ENCODE measurements at places on chromosomes 7 and 10.

DNA sequence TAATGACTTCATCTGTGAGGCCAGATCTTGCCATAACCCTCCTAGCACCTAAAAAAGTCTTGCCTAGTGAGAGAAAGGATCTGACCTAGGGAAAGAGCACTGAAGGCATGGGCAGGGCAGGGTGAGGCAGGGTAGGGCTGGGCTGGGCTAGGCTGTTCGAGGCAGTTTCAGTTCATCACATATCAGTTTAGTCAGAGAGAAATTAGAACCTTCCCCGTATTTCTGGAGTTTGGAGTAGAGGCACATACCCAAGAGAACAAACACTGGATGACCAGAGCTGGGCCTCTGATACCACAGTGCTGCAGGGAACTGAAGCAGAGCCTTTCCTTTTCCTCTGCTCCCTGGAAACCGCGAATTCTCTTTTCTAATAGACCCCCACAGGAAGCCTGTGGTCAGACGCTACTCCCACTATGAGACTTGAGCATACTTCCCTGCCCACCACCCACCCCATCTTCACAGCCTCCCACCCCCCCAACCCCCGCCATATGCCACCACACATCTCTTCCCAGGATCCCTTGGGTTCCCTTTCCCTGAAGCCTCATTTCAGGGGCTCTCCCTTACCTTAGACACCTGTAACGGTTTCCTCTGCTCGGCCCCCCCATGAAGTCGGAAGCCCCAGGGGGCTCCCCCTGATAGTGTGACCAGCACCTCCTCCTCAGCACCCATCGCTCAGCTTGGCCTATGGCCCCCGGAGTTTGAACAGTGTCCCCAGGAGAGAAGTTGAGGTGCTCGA lies 406 bp downstream of the SYNPO2L start:
- no peak for DNase-seq

DNA sequence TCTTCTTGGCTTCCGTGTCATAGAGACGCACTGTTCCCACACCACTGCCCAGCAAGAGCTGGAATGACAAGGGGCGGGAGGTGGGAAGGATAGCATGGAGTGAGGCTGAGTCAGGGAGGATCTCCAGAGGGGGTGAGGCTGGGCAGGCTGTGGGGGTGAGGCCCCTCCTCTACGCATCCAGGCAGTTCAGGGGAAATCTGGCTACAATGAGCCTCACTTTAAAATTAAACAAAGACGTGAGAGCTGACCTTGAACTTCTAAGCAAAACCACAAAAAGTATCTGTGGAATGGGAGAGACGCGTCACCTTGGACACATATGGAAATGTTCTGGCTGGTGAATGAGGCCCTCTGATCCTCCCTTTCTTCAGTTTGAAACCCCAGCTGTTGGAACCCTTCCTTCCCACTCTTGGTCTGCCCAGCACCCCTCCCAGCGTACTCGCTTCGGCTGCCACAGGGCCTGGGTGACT lies 17.7 kb downstream of the WDR91 start:
- DNase-seq, result no peak

DNA sequence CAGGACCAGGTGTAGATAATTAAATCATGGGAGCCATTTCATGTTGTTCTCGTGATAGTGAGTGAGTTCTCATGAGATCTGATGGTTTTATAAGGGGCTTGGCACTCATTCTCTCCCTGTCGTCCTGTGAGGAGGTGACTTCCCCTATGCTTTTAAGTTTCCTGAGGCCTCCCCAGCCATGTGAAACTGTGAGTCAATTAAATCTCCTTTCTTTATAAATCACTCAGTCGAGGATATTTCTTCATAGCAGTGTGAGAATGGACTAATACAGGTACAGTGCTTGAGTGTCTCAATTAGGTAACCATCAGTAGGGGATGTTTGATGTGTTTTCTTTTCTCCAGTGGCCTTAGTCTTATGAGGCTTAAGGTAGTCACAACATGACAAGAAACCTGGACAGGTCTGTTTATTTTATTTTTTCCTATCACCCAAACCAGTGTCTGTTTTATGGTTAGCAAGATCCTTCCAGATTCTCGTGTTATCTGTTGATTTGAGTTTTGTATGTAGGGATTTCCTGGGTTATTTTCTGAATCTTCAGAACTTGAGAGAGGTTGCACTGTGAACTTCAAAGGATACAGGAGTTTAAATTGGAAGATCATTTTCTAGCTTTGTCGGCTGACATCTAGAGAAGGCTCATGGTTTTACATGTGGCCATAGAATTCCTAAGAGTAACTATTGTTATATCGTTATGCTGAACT lies 32.1 kb downstream of the UMAD1 start:
- DNase-seq, result no peak

- no peak for DNase-seq
These were observed 99.9 kb upstream of the AKR1E2 start for GRCh38 chr10:4725917-4726606.

GRCh38 chr7:146661435-146661834 lies 544.8 kb downstream of the CNTNAP2 start:
- DNase-seq, result no peak

GRCh38 chr7:51139796-51140195 lies 176.8 kb downstream of the COBL start:
- no peak for DNase-seq

- peak; percentile 64 for DNase-seq
These were observed 159.7 kb downstream of the SGMS1 start for GRCh38 chr10:50464004-50464409.

DNA sequence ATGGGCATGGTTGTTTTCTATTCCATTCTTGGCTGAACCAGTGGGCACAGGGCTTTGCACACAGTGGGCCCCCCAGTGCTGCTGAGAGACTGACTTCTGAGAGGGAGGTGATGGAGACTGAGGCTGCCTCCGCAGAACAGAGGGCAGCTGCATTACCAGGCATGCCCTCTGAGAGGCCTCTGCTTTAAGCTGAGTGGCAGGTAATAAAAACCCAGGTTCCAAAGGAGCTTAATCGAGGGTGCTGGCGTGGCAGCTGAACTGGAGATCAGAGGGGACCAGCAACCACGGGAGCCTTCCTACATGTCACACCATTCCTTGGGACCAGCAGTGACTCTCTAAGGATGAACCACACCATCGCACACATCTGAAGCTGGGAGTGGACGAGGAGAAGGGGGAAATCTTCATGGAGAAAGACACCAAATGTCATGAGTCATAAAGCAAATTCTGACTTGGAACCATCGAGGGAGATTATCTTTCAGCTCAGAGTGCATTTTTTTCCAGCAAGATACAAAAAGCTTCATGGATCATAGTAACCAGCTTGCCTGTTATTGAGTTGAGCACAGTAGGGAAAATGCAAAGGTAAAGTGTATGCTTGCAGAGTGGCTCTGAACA lies 24.6 kb downstream of the HIPK2 start:
- DNase-seq, result no peak

- no peak for DNase-seq
These were observed 75.4 kb upstream of the SVIL start for GRCh38 chr10:29710128-29710527.

DNA sequence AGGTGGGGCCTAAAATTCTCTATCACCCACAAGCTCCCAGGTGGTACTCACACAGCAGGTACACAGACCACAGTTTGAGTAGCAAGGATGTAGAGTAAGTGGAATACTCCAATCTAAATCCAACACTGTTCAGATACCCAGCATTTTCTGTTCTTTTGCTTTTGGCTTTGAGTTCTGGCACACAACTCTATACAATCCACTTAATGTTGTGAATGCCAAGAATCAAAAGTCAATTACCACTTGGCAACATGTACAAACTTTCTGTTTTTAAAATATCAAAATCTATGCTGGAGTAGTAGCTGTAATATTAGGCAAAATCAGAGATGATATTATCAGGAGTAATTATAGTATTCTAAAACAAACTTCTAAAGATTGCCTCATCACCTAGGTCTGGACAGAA lies 133.4 kb upstream of the LRRTM3 start:
- DNase-seq, result no peak

- DNase-seq, result no peak
These were observed 85.6 kb upstream of the CAPZA2 start for GRCh38 chr7:116776610-116777289.

GRCh38 chr10:6928586-6928985 lies 348.5 kb upstream of the PRKCQ start:
- no peak for DNase-seq

GRCh38 chr10:49039409-49039808 lies 75.9 kb downstream of the VSTM4 start:
- no peak for DNase-seq

DNA sequence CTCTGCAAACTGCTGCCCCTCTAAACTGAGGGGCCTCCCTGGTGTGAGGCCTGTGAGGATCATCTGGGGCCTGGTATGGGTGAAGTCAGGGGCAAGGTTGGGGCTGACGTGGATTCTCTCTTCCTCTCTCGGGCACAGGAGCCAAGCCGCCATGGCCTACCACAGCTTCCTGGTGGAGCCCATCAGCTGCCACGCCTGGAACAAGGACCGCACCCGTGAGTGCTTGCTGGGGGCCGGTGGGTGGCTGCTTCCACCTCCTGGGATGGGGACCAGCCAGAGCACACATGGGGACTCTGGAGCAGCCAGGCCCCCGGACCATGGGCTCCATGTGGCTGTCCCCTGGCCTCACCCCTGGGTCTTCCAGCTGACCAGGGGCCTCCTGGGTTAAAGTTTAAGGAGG lies 11.0 kb downstream of the ARPC1B start:
- no peak for DNase-seq

DNA sequence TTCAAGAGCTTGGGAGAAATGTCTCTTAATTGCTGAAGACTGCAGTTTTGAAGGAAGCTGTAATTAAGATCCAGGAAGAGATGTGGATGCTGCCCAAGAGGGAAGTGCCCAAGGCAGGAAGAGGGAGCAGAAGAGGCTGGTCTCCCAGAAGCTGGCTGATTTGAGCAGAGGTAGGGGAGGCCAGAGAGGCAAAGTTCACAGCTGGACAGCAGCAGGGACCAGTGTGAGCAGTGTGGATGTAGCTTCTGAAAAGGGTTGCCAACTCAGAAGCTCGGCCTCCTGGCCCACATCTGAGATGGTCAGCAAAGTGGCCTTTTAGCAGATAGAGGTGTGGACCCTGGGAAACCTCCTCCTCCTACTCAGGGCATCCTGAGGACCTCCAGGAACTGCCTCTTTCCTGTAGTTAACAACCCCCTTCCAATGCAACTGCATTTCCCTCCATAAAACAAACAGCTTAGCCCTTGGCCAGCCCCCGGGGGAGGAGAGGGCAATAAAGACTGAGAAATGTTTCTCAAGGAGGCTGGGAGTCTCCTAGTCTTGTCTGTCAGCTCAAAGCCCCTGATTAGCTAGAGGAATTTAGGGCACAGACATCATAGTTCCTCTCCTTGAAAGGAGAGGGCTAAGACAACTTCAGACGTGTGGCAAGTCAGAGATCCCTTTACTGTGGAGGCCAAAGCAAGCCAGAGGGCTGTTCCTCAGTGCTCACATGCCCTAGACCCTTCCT lies 69.5 kb downstream of the PAX2 start:
- DNase-seq, result no peak

DNA sequence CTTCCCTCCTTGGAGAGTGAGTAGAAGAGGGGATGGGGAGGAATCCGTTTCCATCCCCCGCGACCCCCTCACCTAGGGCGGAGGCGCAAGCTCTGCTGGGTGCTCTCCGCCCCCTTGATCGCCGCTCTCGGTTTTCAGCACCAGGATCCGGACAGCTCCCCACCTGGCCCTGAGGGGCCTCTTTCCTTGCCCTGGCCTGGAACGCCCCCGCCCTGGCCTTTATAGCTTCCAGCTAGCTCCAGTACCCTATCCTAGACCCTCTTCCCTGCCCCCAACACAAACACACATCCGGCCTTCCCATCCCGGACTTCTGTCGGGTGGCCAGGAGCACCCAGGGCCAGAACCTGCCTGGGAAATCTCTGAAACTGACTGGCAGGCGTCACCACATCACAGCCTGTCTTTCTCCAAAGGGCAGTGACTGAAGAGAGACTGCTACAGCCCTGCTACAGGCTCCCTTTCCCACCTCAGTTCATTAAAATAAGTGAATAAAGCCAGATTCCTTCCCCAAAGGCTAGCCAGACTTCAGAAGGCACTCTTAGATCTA lies 72.3 kb upstream of the LEP start:
- no peak for DNase-seq

DNA sequence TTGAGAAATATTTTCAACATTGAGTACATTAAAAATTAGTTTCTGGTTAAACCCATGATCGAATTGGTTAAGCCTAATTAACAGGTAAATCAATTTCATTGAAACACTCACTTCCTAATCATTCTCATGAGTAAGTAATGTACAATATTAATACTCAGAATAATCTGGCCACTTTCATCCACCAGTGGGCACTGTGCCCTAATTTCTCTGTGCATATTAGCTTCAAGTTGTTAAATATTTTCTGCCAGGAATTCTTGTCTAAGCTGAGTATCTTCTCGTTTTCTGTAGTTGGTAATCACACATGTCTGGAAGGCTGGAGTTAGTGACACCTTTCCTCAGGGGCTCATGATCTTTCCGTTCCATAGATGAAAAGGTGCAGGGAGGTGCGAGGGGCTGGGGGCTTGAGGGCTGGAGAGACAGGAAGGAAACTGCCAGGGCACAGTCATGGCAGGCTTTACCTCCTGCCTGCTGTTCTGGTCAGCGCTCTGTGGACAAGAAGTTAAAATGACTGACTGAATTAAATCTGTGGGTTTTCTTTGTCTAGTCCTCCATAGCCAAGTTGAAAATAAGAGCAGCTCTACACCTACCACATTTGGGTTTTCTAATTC lies 71.9 kb downstream of the WIPF3 start:
- no peak for DNase-seq

DNA sequence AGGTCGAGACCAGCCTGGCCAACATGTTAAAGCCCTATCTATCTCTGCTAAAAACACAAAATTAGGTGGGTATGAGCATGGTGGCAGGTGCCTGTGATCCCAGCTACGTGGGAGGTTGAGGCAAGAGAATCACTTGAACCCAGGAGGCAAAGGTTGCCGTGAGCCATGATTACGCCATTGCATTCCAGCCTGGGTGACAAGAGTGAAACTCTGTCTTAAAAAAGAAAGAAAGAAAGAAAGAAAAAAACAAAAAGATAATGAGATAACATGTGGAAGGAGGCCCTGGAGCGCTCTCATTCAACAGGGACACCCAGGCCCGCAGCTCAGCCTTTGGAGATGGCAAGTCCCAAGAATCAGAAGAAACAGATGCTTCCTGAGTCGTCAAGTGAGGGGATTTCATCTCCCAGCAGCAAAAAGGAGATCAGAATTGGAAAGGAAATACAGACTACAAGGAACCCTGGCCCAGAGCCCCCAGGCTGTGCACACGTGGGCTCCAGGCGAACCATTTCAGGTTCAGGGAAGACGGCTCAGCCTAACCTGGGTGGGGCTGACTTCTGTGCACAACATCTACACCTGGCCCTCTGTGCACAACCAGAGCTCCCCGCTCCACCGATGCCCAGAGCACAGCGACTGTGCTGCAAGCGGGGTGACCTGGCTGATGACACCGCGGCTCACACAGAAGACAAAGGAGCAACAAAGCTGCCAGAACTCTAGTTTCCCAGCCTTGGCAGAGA lies 33.3 kb downstream of the GNA12 start:
- DNase-seq, result no peak

DNA sequence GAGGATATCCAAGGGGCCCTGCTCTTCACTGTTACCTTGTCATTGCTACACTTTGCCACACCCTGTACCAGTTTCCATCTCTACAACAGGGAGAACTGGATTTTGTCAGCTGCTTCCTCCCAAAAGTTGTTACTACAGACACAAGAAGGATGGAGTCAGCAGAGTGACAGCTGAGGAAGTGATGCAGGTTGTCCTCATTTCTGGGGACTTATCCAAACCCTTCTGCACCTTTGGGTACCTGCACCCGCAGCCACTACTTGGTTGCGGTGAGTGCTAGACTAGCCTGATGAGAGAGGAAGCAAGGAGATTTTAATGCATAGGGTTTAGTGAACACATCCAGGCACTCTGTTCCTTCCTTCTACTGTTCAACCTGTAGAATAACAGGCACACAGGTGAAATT lies 281.0 kb downstream of the RPS24 start:
- DNase-seq, result no peak
